Fibroblast of skin of left quadriceps (primary cell): ENCODE measurements at places on chromosomes 16 and 17.
A peak's percentile ranks its signal among the peaks of the same experiment; 100 is the strongest.

DNA sequence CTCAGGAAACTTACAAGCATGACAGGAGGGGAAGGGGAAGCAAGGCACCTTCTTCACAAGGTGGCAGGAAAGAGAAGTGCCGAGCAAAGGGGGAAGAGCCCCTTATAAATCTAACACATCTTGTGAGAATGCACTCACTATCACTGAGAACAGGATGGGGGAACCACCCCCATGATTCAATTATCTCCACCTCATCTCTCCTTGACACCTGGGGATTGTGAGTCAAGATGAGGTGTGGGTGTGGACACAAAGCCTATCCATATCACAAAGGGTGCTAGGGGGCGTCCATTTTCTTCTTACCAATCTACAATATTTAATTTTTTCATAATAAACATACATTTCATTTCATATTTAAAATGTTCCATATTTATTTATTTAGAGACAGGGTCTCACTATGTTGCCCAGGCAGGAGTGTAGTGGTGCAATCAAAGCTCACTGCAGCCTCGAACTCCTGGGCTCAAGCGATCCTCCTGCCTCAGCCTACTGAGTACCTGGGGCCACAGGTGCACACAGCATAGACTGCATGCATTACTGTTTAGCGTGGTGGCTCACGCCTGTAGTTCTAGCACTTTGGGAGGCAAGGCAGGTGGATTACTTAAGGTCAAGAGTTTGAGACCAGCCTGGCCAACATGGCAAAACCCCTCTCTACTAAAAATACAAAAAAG lies 26.5 kb upstream of the FAAP100 start:
- DNase-seq: no peak

DNA sequence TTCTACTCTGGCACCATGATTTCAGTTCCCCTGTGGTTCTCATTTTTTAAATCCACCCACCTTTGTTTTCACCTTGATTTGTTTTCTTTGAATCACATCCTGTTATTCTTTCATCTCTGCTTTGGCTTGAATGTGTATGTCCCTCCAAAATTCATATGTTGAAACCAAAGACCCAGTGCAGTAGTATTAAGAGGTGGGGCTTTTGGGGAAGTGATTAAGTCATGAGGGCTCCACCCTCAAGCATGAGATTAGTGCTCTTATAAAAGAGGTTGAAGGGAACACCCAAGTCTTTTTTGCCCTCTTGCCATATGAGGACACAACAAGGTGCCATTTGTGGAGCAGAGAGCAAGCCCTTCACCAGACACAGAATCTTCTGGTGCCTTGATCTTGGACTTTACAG lies 382.3 kb downstream of the SLC39A11 start:
- DNase-seq: no peak

GRCh38 chr17:47797797-47798196 lies 23.8 kb downstream of the OSBPL7 start:
- DNase-seq: no peak

- no peak for DNase-seq
These were observed 7.6 kb downstream of the CYTH1 start for GRCh38 chr17:78774453-78774852.

GRCh38 chr17:2054262-2054511 lies 716 bp upstream of the HIC1 start:
- no peak for DNase-seq

DNA sequence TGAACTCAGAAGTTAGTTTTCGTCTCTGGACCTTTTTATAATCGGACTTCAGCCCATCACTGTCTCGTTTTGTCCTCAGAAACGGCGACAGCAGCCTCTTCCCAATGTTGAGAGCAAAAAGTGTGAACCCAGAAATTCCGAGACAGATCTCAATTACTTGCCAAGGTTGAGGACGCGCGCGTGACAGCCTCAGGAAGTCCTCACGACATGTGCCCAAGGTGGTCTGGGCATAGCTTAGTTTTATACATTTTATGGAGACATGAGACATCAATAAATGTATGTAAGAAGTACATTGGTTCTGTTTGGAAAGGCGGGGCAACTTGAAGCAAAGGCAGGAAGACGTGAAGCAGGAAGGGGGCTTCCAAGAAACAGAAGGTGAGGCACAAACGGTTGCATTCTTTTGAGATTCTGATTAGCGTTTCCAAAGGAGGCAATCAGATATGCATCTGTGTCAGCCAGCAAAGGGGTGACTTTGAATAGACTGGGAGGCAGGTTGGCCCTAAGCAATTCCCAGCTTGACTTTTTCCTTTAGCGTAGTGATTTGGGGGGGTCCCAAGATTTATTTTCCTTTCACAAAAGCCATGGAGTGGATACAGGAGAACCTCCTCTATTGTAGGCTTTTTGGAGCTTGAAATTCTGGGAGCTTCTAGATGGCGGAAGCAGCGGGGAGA lies 583 bp upstream of the ZNF747 start:
- DNase-seq: no peak

GRCh38 chr17:7781429-7781828 lies 52.6 kb upstream of the KDM6B start:
- no peak for DNase-seq

- no peak for DNase-seq
These were observed 22.6 kb downstream of the TBC1D16 start for GRCh38 chr17:80012765-80013741.

GRCh38 chr16:59198487-59198886 lies 464.4 kb upstream of the GOT2 start:
- no peak for DNase-seq

DNA sequence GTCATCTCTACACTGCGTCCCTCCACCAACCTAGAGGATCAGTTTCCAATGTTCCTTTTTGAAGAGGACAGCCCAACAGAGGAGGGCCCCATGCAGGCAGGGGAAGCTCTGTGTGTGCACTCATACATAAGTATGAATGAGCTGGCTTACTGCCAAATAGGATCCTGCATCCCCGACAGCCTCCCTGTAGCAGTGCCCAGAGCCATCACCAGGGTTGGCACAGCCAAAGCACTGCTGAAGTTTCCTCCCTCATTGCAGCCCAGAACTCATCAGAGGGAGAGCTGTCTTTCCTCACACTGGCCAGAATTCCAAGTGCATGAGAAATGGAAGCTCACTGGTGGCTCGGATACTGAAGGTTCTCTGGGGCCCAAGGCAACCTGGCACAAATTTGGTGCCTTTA lies 114.4 kb downstream of the ASIC2 start:
- no peak for DNase-seq

DNA sequence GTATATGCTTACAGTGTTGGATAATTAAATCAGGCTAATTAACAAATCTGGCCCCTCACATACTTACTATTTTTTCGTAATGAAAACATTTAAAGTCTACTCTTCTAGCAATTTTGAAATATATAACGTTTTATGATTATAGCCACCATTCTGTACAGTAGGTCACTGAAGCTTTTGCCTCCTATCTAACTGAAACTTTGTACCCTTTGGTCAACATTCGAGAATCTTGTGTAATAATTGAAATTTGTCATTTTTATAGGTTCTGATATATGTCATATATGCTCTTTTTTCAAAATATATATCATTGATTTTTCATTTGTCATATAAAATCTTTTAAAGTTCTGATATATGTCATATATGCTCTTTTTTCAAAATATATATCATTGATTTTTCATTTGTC lies 12.7 kb downstream of the PHKB start:
- no peak for DNase-seq

DNA sequence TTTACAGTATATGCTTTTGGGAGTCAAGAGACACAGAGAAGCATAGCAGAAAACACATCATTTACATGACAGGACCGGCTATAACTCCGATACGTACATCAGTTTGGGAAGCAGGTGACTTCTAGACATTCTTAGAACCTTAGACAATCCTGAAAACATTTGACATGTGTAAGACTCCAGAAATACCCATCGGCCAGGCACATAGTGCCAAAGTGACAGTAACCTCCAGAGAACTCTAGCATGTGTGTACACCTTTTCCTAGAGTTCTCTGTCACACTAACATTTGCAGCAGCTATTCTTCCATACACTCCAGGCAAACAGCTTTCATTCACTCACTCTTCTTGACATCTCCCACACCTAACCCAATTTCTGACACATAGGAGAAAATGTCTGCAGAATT lies 3.4 kb upstream of the TAOK1 start:
- DNase-seq: no peak

DNA sequence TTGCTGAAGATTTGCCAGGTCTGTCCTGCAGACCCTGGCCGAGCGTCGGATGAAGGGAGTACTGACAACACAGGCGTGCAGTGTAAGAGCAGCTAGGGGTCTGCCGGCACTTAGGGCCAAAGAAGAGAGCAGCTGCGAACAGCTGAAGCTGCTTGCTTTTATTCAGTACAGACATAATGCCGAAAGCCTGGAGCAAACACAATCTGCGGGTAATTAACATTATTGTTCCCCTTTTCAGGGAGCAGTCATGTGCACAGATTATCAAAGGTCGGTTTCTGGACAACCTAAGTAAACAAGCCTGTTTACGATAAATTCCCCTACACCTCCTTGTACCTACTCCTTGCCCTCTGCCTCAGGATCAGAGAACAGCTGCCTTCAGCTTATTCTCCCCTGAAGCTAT lies 12.0 kb upstream of the KRT23 start:
- DNase-seq: no peak

DNA sequence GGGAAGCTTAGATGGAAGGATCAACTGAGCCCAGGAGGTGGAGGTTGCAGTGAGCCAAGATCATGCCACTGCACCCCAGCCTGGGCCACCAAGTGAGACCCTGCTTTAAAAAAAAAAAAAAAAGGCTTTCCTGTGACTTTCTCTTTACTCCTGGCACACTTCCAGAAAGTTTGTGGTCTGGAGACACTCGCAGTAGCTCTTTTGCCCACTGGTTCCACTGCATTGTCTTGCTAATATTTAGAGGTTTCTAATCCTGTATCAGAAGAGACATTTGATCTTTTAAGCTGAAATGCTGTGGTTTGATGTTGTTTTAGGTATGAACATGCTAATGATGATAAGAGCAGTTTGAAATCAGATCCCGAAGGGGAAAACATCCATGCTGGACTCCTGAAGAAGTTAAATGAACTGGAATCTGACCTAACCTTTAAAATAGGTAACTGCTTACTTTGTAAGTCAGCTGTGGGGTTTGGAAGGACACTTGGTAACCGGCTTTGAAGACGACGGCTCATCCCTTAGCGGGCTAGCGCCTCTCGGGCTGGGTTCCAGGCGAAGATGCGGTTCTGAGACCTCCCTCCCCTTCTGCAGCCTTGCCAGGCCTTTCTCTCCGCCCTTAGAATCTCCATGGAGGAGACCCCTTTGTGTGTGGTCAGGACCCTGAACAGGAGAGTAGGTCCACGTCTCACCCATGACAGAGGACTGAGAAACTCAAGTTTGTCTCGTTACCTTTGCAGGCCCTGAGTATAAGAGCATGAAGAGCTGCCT lies 23.1 kb downstream of the NTAN1 start:
- no peak for DNase-seq

GRCh38 chr17:46788796-46789195 lies 29.7 kb downstream of the WNT3 start:
- no peak for DNase-seq

GRCh38 chr16:79209308-79209707 lies 391.2 kb downstream of the MAF start:
- DNase-seq: no peak

GRCh38 chr17:31112001-31112661 lies 17.4 kb downstream of the NF1 start:
- DNase-seq: no peak

DNA sequence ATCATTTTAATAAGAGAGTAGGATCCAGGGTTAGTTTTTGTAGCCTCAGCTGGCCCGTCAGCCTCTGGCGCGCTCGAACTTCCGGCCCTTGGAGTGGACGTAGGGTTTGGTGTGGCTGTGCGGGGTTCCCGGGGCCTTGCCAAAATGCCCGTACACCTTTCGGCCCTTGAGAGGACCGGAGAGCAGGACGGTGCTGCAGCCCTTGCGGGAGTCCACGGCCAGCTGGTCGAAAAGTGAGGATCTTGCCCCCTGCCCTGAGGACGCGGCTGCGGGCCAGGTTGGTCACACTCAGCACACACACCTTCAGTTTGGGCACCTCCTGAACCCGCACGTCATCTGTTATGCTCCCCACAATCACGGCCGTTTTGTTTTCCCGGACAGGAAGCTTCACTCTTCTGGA lies 42.2 kb upstream of the CNTNAP4 start:
- no peak for DNase-seq

DNA sequence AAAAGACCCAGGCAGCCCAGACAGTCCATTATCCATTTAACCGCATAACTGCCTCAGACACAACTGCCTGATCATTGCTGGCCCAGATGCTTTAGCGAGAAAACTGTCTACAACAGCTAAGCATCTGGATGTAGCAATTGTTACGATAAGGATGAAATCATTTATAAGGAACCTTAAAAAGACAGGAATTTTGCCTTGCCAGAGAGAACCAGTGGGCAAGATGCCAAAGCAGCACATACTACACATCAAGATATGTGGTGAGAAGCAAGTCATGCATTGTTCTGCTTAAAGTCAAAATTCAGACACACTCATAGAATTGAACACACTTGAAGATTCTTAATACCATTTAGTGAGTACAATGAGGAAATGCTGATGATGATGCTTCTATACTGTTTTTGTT lies 1525.3 kb downstream of the CDH8 start:
- peak; percentile 4 for DNase-seq

DNA sequence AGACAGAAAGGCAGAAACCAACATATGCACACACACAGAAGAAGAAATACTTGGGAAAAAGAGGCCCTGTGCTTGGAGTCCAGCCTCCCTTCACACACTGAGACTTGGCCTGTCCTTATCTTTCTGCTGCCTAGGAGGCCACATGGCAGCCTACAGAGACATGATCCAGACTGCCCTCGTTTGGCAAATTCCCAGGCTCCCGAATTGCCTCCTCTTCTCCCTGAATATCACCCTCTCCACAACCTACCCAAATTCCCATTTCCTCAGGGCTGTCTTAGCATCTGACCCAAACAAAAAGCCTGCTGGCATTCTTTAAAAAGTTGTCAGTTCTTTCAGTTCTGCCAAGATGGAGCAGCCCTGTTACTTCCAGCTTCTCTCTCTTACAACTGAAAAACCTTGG lies 59.8 kb downstream of the DNAH17 start:
- DNase-seq: no peak

- DNase-seq: no peak
These were observed 32.1 kb upstream of the SMURF2 start for GRCh38 chr17:64694207-64694606.

- peak; percentile 50 for DNase-seq
These were observed 203.7 kb downstream of the LGALS9B start for GRCh38 chr17:20263595-20263994.

- no peak for DNase-seq
These were observed 7.9 kb downstream of the SLC12A3 start for GRCh38 chr16:56872863-56873391.

DNA sequence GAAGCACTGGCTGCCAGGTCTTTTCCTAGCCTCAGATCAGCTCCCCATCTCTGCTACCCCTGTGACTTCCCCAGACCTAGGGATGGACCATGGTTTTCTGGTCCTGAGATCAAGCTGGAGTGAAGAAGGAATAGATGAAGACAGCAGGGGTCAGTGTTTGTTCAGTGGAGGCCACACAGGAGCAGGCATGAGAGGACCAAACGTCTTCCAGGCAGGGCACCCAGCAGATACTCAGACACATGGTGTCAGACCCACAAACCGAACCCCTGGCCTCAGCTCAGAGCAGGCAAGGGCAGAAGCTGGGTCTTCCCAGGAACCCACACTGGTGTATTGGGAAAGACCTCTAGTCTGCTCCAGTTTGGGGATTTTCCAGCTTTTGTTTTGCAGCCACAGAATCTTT lies 189.7 kb downstream of the IRX5 start:
- no peak for DNase-seq
